ENCODE measurements at places on chromosomes 7 and 10.

DNA sequence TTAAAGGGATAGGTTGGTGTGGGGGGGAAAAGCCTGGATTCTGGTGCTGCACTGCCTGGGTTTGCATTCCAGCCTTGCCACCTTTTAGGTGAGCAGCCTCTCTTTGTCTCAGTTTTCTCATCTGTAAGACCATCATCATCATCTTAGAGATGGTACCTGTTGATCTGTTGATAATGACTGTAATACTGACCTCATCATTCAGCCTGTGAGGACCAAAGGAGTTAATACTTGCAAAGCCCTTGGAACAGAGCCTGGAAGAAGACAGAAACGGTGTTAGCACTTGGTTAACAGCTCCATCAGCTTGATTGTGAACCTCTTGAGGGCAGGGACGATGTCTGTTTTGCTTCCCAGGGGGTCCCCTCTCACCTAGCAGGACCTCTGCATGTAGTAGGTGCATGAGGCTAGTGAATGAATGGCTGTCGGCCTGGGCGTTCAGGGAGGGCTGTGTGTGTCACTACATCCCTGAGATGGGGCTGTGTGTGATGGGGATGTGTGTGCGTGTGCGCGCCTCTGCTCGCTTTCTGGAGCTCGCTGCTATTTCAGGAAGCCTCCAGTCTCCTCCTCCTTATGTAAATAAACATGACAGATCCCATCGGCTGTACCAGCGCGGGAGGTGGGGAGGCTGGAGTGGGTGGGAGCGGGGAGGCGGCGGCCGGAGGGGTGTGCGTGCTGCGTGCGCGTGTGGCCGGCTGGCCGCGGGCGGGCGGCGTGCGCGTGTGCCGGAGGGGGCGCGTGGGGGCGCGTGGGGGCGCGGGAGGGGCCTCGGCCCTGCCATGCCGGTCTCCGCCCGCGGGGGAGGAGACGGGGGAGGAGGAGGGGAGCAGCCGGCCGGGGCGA, 61.2 kb downstream of the NEURL1 start:
- H3K4me3 ChIP-seq: peak overlapping the region; percentile 41
- H3K36me3 ChIP-seq: no peaks in the 10 kb centered on the region
- peak; percentile 83 for DNase-seq
- H3K4me1 ChIP-seq: peaks cover 11% of the 10 kb centered on the region

GRCh38 chr10:131009791-131010190, 301.7 kb downstream of the TCERG1L start:
- H3K27ac ChIP-seq: no peak overlapping the region
- DNase-seq: no peak
- H3K4me3 ChIP-seq: no peak overlapping the region

- no peak overlapping the region for H3K27ac ChIP-seq
- H3K4me1 ChIP-seq: peaks cover 15% of the 10 kb centered on the region
- no peak for DNase-seq
- H3K36me3 ChIP-seq: no peaks in the 10 kb centered on the region
- H3K4me3 ChIP-seq: no peak overlapping the region
- peaks cover 79% of the 10 kb centered on the region for H3K27me3 ChIP-seq
Observed at GRCh38 chr10:71397296-71398212, 834 bp downstream of the CDH23 start.

DNA sequence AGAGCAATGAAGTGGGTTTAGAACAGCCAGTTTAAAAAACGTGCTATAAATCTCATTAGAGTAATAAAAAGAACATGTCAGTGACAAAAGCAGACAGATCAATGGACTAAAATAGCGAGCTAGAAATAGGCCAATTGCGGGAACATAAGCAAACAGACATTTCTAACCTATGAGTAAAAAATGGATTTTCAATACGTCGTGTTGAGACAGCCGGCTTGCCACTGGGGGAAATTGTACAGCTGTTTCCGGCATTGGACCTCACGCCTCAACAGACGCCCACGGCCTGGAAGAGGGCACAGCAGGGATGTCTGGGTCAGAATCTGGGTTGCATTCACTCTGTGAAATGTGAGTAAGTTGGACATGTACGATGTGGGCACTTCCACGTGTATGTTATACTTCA, 92.9 kb downstream of the SVOPL start:
- peak; percentile 11 for DNase-seq
- peak overlapping the region; percentile 29 for H3K27ac ChIP-seq
- no peaks in the 10 kb centered on the region for H3K27me3 ChIP-seq
- peaks cover 3% of the 10 kb centered on the region for H3K4me1 ChIP-seq
- H3K4me3 ChIP-seq: no peak overlapping the region

GRCh38 chr7:125316466-125316865, 386.8 kb upstream of the POT1 start:
- H3K27ac ChIP-seq: no peak overlapping the region
- H3K4me1 ChIP-seq: peaks cover 2% of the 10 kb centered on the region
- H3K27me3 ChIP-seq: no peaks in the 10 kb centered on the region
- no peaks in the 10 kb centered on the region for H3K36me3 ChIP-seq
- DNase-seq: peak; percentile 37

DNA sequence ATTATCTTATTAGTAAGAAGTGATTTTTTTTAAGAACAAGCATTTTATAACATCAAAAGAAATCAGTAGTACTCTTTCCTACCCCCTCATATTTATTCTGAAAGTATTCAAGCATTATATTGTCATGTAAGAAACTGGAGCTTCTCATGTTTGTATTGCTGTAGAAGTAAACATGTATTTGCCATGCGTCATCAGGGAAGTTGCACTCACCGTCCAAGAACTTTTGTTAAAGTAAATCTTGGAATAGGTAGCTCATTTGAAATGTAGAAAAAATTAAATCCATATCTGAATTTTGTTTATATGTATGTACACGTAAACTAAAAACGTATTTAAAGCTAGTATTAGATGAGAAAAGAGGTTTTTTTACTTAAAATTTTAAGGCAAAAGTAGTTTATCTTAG, 96.8 kb downstream of the PTEN start:
- peaks cover 10% of the 10 kb centered on the region for H3K36me3 ChIP-seq
- peak; percentile 49 for DNase-seq
- no peak overlapping the region for H3K4me3 ChIP-seq

DNA sequence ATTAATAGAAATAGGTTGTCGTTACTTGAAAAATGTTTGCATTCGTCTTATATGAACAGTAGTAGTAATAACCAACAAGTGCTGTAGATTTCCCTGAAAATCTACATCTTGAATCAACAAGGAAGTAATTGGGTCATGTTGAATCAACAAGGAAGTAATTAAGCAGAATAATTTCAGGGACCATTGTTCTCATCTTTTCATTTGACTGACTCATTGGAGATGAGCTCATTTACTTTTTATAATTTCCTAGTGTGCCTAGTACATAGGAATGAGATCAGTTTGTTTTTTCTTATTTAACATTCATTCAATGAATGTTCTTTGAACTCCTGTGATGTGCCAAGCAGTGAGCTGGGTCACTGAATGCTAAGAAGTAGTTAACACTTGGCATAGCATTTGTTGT, 8.2 kb downstream of the CLDN12 start:
- no peak for DNase-seq
- H3K27me3 ChIP-seq: no peaks in the 10 kb centered on the region
- H3K4me3 ChIP-seq: no peak overlapping the region
- peaks cover 19% of the 10 kb centered on the region for H3K36me3 ChIP-seq
- no peaks in the 10 kb centered on the region for H3K4me1 ChIP-seq

DNA sequence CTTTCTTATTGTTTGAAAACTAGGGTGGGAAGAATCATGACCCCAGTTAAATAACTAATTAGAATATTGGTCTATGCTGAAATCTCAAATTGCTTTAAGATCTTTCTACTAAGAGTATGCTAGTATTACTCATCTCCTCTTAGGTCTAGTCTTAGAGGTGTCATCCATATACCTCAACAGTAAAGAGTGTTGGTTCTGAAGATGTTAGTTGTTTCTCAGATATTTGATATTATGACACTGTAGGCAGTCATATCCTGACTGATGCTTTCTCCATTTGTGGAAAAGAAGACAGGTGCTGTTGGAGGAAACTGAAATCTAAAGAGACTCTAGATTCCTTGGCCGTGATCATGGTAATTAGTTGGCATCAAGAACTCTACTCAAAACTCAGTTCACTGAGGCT, 21.2 kb downstream of the BPGM start:
- no peaks in the 10 kb centered on the region for H3K27me3 ChIP-seq
- H3K27ac ChIP-seq: no peak overlapping the region
- peaks cover 4% of the 10 kb centered on the region for H3K4me1 ChIP-seq
- DNase-seq: no peak
- H3K36me3 ChIP-seq: peaks cover 5% of the 10 kb centered on the region

- H3K4me1 ChIP-seq: no peaks in the 10 kb centered on the region
- peaks cover 82% of the 10 kb centered on the region for H3K27me3 ChIP-seq
- H3K36me3 ChIP-seq: no peaks in the 10 kb centered on the region
- no peak overlapping the region for H3K4me3 ChIP-seq
Observed at GRCh38 chr7:1380231-1380815, 78.9 kb downstream of the MICALL2 start.

DNA sequence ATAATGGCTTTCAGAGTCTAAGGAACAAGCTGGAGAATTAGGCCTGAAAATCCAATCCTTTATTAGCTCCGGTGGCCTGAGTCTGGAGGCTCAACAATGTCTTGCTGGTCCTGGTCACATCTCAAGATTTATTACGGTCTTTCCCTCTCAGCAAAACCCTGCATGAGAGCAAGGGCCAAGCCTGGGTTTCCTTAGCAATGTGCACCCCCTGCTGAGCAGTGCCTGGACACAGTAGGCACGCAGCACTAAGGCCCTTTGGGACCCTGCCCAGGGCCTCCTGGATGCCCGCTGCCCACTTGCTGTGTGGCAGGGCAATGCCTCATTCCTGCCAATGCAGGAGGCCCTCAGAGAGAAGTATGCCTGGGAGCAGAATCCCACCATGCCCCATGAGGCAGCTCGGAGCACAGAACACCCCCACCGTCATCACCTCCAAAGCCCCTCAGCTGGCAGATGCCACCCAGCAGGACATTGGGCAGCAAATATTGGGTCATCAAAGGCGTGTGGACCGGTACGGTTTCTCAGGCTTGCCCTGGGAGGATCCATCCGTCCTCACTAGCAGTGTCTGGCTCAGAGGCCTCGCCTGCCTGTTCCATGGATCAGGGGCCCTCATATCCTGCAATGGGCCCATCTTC, 156.4 kb downstream of the OAT start:
- H3K4me1 ChIP-seq: peaks cover 10% of the 10 kb centered on the region
- H3K27me3 ChIP-seq: no peaks in the 10 kb centered on the region
- H3K27ac ChIP-seq: no peak overlapping the region

- no peaks in the 10 kb centered on the region for H3K27me3 ChIP-seq
- no peak overlapping the region for H3K4me3 ChIP-seq
- peak; percentile 28 for DNase-seq
- no peak overlapping the region for H3K27ac ChIP-seq
- H3K36me3 ChIP-seq: no peaks in the 10 kb centered on the region
Observed at GRCh38 chr10:112767156-112767555, 182.9 kb upstream of the TCF7L2 start.

GRCh38 chr7:49324040-49324439, 399.7 kb downstream of the CDC14C start:
- H3K27me3 ChIP-seq: no peaks in the 10 kb centered on the region
- DNase-seq: no peak
- H3K4me1 ChIP-seq: no peaks in the 10 kb centered on the region
- no peaks in the 10 kb centered on the region for H3K36me3 ChIP-seq
- no peak overlapping the region for H3K27ac ChIP-seq

- peaks cover 7% of the 10 kb centered on the region for H3K36me3 ChIP-seq
- H3K4me3 ChIP-seq: no peak overlapping the region
- no peaks in the 10 kb centered on the region for H3K27me3 ChIP-seq
- H3K4me1 ChIP-seq: peaks cover 36% of the 10 kb centered on the region
- no peak overlapping the region for H3K27ac ChIP-seq
Observed at GRCh38 chr10:119370111-119370741, 162.9 kb downstream of the GRK5 start.

DNA sequence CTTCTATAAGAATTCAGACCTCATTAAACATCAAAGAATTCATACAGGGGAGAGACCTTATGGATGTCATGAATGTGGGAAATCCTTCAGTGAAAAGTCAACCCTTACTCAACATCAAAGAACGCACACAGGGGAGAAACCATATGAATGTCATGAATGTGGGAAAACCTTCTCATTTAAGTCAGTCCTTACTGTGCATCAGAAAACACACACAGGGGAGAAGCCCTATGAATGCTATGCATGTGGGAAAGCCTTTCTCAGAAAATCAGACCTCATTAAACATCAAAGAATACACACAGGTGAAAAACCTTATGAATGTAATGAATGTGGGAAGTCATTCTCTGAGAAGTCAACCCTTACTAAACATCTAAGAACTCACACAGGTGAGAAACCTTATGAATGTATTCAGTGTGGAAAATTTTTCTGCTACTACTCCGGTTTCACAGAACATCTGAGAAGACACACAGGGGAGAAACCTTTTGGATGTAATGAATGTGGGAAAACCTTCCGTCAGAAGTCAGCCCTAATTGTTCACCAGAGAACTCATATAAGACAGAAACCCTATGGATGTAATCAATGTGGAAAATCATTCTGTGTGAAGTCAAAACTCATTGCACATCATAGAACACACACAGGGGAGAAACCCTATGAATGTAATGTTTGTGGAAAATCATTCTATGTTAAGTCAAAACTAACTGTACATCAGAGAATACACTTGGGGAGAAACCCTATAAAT, 24.1 kb downstream of the ZNF37A start:
- no peaks in the 10 kb centered on the region for H3K4me1 ChIP-seq
- peak; percentile 2 for DNase-seq
- no peak overlapping the region for H3K27ac ChIP-seq
- no peaks in the 10 kb centered on the region for H3K27me3 ChIP-seq
- H3K4me3 ChIP-seq: peak overlapping the region; percentile 57

DNA sequence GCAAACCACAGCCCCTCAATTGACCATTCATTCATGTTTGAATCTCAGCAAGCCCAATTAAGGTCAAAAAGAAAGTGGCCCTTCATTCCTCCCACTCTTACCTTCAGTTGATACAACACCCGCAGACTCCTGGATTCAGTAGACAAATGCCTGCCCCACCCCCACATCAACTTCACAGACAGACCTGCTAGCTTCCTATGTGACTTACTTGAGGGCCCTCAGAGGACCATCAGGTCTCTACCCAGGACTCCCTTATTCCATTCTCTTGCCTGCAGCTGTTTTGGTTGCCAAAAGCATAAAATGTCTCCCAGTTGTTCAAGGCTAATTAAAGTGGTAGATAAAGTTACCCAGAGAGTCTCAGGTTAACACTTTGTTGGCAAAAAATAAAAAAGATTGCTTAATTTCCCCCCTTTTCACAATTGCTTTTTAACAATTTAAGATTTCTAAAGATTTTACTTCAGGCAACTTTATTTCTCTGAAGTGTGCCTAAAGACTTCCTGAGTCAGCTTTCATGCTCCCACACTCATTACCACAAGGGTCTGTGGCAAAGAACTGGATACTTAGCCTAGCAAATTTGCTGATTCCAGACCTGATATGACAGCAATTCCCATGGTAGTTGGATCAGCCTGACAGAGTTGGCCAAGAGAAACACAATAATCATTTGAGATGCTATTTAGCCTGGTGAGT, 3.3 kb upstream of the MTERF1 start:
- H3K27ac ChIP-seq: no peak overlapping the region
- no peak overlapping the region for H3K4me3 ChIP-seq
- no peaks in the 10 kb centered on the region for H3K27me3 ChIP-seq
- peak; percentile 26 for DNase-seq
- peaks cover 3% of the 10 kb centered on the region for H3K4me1 ChIP-seq

Measured in mesenchymal stem cell (in vitro differentiated cells and primary cell).